ENCODE measurements at places on chromosomes 4 and X.

GRCh38 chr4:101020956-101021355, 326.4 kb downstream of the PPP3CA start:
- peak; percentile 12 for DNase-seq

DNA sequence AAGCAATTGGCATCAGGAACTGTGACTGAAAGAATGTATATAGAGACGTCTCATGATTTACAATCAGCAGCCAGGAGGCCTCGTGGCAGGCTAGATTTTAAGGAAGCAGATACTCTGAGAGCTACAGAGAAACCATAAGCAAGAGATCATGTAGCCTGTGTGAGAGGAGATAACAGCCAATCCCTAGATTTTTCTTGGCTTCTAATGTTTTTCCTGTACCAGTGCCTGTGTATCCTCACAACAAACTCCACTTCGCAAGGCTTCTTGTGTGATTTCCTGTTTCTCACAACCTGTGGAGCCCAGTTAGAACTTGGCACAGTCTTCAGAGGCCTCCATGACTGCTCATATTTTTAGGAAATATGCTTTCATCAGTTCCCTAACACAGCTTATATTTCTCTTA, 147.9 kb downstream of the PTCHD1 start:
- no peak for DNase-seq

GRCh38 chr4:54717694-54718093, 59.9 kb downstream of the KIT start:
- no peak for DNase-seq

GRCh38 chrX:13690836-13691235, 1.9 kb downstream of the RAB9A start:
- DNase-seq: no peak

All from astrocyte of the cerebellum (primary cell).